ENCODE measurements at places on chromosomes 7 and 10.

DNA sequence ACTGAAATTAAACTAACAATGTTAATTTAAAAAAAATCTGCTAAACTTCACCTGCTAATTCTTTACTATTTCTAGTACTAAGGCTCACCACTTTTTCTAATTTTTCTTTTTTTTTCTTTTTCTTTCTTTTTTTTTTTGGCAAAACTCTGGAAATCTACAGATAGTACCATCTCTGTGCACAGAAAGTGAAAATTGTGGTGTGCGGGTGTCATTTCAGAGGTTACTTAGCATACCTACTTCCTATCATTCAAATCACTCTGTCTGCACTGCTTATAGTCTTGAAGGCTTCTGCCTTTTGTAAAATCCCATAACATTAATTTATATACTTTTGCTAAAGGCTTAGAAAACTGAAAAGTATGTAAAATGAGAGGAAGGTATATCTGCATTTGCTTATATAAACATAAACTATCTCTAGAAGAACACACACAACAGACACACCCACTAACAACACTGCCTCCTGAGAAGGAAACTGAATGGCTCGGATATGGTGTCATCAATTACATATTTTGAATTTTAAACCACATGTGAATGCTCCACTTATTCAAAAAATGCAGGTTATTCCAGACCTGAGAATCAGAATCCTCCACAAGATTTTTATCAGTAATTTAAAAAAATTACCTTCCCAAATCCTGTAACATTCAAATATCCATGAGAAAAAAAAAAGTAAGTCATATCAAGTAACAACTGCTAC, 229.5 kb downstream of the PARD3 start:
- DNase-seq: no peak

DNA sequence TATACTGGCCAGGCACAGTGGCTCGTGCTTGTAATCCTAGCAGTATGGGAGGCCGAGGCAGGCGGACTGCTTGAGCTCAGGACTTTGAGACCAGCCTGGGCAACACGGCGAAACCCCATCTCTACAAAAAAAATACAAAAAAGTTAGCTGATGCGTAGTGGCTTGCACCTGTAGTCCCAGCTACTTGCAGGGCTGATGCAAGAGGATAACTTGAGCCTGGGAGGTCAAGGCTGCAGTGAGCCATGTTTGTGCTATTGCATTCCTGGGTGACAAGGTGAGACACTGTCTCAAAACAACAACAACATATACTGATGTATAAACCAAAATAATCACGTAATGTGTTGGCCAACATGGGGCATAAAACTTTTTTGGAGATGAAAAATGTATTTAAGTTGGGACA, 6.4 kb upstream of the NPM3 start:
- no peak for DNase-seq

- no peak for DNase-seq
Observed at GRCh38 chr7:33728873-33729551, 176.3 kb upstream of the BMPER start.

GRCh38 chr10:75492173-75492925, 60.9 kb downstream of the LRMDA start:
- DNase-seq: peak; percentile 29

- no peak for DNase-seq
Observed at GRCh38 chr7:94239661-94240234, 154.9 kb upstream of the COL1A2 start.

- no peak for DNase-seq
Observed at GRCh38 chr10:2964632-2965296, 102.6 kb upstream of the PFKP start.

DNA sequence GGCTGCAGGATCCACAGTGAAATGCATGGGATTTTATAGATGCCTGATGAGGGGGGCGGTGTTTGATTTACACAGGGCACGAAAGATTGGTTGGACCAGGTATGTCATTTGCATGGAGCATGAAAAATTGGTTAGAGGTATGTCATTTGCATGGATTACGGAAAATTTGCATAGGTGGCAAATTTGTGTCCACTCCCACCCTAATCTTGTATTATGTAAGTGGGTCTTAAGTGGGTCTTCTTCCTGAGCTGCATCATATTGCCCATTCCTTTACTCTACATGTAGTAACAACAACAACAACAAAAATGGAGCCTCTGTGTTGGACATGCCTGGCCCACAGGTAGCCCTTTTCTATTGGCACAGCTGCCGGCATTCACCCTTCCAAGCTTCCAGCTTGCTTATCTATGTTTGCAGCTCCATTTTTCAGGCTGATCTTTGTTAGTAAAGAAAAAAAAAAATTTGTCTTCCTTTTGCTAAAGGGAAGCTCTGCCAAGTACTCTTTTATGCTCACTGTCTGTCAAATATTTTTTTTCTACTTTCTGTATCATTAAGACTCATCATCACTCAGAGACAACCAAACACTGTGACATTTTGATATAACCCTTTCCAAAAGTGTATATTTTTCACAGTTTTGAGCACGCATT, 10.3 kb upstream of the ZNF273 start:
- no peak for DNase-seq

DNA sequence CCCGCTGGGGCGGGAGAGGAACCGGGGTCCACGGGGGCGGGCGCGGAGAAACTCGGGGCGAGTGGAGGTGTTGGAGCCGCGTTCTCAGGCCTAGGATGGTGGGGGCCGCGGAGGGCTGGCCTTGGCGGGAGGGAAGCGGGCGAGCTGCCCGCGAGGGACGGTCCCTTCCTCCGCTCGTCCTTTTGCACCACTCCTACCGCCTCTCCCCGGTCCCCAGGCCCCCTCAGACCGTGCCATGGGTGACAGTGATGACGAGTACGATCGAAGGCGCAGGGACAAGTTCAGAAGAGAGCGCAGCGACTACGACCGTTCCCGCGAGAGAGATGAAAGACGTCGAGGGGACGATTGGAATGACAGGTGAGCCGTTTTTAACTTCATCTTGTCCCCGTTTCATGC, 451 bp downstream of the SRRT start:
- peak; percentile 27 for DNase-seq

- no peak for DNase-seq
Observed at GRCh38 chr7:108515630-108516029, 10.3 kb downstream of the PNPLA8 start.

DNA sequence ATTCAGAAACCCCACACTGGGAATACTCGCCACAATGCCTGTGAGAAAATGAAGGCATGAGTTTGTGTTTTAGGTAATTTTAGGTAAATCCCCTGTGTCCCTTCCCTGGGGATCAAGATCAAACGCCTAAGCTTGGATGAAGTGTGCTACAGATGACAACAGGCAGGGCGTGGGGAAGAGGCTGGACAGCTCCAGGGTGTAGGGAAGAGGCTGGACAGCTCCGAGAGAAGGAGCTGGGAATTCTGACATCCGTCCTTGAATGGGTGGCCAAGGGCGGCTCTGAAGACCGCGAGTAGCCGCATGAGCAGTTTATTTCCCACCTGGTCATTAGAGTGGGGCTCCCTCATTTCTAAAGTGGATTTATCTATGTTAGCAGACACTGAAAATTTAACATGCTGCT, 109.7 kb downstream of the RAMP3 start:
- DNase-seq: no peak

- DNase-seq: no peak
Observed at GRCh38 chr7:6532516-6532915, 18.7 kb downstream of the GRID2IP start.

DNA sequence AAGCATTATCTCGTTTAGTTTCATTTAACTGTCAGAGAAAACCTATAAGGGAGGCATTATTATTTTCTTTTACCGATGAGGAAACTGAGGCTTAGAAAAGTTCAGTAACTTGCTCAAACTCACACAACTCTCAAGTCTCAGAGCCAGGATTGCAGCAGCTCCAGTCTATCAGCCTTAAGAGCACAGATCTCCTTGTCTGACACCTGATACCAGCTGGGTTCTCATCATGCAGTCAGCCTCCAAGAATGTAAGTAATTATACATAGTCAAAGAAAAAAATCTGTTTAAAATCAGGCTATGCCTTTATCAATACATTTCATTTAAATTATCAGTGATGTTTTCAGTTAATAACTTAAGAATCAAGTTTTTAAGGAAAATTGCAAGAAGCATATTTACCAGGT, 236.6 kb upstream of the TCF7L2 start:
- DNase-seq: no peak

DNA sequence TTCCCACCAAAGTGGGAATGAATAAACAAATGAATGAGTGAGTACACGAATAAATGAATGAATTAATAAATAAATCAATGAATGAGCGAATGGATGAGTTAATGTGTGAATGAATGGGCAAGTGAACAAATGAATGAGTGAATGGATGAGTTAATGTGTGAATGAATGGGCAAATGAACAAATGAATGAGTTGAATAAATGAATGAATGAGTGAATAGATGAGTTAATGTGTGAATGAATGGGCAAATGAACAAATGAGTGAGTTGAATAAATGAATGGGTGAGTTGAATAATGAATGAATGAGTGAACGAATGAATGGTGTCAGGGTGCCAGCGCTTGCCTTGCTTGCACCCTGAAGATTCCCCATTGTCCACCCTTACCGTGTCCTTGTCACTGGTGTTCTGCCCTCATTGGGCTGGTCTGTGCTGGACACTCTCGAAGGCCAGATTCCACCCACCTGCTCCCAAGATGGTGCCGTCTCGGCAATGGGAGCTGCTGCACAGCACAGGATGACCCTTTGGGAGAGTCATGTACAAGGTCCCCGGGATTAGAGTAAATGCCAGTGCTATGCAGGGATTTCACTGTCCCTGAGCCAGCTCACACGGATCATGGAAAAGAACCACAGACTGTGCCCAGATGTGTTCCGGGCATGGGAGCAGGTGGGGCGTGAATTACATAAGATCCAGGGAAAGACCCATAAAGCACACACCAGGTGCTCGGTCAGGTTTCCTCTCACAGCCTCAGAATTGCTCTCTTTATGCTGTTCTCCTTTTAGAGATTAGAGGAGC, 83.2 kb downstream of the CAMK1D start:
- DNase-seq: no peak

GRCh38 chr10:129511086-129511485, 44.0 kb downstream of the MGMT start:
- no peak for DNase-seq

DNA sequence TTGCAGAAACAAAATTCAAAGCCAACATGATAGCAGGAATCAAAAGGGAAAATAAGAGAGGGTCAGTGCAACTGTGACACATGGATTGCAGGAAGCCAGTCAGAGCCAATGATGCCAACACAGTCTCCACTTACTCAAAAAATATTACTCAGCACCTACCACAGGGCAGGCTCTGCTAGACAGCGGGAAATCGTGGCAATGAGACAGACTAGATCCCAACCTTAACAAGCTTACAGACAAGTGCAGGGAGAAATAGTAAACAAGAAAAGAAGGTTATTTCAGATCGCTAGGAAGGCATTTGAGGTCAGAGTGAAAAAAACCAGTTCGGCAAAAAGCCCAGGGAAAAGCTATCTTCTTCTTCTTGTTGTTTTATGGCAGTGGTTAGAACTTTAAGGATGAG, 45.2 kb upstream of the NPFFR1 start:
- peak; percentile 63 for DNase-seq

DNA sequence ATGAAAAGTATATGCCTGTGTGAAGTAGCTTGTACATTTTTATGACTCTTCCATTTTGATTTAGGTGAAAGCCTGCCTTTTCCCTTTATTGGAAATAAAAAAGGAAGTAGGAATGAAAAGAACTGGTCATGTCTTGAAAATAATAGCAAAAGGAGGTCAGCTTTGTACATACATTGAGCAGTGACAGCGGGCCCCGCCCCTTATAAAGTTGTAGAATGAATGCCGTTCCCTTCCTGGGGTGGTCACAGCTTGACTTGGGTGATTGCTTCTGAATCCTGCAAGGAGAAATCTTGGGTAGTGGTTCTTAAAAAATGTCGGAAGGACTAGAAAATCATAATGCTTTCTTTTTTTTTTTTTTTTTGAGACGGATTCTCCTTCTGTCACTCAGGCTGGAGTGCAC, 31.7 kb downstream of the CAMK1D start:
- DNase-seq: no peak

GRCh38 chr10:29540016-29540415, 94.8 kb downstream of the SVIL start:
- DNase-seq: no peak

DNA sequence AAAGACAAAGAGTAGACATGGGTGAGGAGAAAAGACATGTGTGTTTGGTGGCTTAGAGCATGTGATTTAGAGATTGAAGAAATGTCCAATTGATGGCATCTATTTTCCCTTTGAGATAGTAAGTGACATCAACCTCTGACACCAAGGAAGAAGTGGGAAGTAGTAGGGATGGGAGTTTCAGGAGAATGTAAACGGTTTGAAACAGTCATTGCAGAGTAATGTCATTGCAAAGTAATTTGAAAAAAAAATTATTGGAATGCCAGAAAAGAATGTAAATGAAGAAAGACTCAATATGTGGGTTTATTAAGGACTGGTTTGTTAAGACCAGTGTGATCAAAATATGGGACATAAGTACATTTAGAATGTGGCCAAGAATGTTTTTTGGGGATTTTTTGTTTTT, 26.6 kb downstream of the GNG11 start:
- DNase-seq: no peak

DNA sequence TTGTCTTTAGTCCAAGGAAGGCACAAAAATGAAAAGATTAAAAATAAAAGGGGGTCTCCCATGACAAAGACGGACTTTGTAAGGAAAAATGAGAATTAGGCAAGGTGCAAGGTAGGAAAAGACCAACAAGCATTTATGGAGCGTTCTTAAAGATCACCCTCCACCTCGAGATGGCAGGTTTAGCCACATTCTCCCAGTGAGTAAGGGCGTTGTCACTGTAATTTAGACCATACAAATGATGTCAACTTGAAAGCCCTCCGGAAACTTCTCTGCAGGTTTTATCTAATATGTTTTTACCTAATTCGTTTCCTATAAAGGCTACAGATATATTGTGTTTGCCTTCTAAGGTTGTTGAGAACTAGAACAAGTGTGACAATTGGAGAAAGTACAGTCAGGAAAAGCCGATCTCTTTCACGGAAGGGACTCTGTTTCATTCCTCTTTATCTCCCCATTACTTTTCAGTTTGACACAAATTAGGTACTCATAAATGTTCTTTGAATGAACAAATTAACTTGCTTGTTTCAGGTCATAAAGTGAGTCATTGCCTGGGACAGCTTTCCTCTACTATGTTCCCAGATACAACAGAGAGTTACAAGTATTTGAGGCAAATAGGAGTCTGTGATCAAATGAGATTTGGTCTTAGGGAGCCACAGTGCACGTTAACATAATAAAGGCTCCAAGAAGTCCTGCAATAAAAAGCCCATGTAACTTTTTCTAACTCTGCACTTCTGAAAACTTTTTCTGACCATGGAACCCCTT, 102.6 kb upstream of the HABP2 start:
- no peak for DNase-seq

- no peak for DNase-seq
Observed at GRCh38 chr10:47090042-47090441, 178.8 kb downstream of the PTPN20 start.

Measured in A172 (cell line).